H54 (cell line): ENCODE measurements at places on chromosomes 2 and 18.

DNA sequence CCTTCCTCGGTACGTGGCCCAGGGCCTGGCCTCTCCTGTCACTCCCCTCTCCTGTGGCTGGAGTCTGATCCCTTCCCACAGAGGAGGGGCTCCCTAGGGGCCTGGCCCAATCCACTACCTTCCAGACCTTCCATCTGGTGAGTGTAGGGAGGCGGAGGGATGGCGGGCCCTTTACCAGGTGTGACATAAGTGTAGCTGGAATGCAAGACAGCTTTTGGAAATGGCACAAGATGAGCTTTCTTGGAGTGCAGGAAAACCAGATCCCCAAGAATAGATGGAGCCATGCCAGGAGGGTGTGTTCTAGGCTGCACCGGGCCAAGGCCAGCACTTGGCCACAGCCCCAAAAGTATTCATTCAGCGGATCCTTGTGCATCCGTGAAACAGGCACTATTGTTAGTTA, 30.1 kb downstream of the IGFBP5 start:
- DNase-seq = no peak

GRCh38 chr18:57057890-57058289, 89.0 kb upstream of the BOD1L2 start:
- DNase-seq = no peak

GRCh38 chr2:70790136-70790828, at the start of gene FIGLA:
Gene FIGLA, minus strand, starts transcription at chr2:70790643. Its CDS starts 5 bp downstream, at chr2:70790638.
- DNase-seq = no peak

GRCh38 chr2:96737831-96738230, 2.0 kb downstream of the LMAN2L start:
- DNase-seq = no peak

GRCh38 chr2:33094303-33094702, 147.6 kb downstream of the LTBP1 start:
- no peak for DNase-seq

DNA sequence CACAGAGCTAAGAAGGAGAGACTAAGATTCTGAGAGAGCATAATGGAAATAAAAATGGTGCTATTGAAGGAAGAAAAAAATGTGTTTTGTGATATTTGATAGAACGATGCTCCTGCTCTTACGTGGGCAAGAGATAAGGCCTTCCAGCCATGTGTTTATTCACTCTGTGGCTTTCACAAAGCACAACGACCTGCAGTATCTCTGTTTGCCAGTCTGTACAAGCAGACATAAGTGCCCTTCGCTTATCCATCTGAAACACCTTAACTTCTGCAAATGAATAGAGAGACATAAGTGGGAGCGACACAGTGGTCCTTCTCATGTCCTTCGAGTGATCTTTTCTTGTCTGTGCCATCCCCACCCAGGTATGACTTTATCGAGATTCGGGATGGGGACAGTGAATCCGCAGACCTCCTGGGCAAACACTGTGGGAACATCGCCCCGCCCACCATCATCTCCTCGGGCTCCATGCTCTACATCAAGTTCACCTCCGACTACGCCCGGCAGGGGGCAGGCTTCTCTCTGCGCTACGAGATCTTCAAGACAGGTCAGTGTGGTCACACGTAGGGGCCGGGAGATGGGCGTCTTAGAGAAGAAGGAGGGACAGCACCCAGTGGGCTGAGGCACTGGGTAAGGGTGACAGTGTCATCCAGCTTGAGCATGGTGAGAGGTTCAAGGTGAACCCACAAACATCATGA, 33.7 kb downstream of the NRP2 start:
- no peak for DNase-seq

GRCh38 chr2:27720004-27720551, 51.4 kb upstream of the MRPL33 start:
- peak; percentile 93 for DNase-seq

GRCh38 chr2:241576293-241576654, 17.7 kb downstream of the BOK start:
- DNase-seq = no peak

DNA sequence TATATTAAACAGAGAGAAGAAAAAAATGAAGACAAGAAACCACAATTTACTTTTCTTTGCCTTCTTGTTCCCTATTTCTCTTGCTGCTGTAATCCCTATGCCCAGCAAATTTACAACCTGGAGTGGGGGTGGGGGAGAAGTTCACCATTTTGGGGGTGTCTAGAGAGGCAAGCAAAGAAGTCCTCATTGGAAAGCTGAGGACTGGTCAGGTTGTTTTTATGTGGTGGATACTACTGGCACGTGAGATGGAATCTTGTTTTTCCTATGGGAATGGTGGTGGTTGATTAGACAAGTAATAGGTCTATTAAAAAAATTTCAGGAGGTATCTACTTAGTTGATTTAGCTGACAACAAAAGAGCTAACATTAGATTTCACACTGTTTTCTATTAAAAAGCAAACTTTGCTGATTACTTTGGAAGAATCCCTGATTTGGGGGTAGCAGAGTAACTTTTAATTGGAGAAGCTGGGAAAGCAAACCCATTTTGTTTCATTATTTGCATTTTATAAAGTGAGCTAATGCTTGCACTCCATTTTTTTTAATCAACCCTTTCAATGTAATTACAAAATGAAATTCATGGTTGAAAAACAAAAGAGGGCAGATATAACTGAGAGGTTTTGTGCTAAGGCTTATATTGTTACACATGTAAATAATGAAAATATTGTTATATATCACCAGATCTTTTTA, 6.0 kb downstream of the POU3F3 start:
- no peak for DNase-seq

GRCh38 chr2:31163011-31163539, 24.8 kb upstream of the GALNT14 start:
- no peak for DNase-seq

DNA sequence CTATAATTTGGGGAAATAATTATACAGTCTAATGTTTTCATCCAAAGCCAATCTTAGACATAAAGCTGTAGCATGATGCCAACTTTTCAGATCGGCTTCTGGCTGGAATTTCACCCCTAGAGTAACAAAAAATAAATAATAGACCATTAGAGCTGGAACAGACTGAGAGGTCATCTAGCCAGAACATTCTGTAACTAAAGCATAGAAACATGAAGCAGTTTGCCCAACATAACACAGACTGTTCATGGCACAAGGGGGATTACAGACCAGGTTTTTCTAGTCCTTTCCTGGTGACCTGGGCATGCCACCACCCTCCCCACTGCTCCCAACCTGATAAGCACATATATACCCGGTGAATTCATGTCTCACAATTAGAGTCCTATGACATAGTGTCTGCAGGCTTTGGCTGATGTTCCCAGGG, 116.4 kb upstream of the PPP1CB start:
- no peak for DNase-seq

DNA sequence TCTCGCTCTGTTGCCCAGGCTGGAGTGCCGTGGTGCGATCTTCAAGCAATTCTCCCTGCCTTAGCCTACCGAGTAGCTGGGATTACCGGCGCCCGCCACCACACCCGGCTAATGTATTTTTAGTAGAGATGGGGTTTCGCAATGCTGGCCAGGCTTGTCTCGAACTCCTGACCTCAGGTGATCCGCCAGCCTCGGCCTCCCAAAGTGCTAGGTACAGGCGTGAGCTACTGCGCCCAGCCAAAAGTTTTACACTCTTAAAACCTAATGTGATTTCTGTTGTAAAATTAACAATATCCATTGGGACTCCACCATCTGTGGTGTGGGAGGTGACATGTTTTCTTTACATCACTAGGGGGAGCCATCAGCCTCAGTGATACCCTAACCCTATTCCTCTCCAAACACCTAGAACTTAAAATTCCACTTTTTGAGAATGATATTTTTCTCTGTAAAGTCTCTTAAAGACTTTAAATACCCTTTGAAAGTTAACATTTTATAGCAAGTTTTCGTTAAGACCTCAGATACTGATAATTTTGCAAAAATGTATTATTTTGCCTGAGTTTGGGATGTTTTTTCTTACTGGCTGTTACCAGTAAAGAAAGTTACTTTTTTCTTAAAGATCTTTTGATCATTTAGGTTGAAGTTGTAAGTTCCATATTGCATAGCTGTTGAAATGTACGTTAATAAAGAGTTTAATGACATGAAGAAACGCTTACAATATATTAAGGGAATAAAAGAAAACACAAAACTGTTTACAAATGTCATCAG, 11.6 kb upstream of the EIF2AK2 start:
- DNase-seq = peak; percentile 38

GRCh38 chr2:60496475-60496874, 57.0 kb downstream of the BCL11A start:
- DNase-seq = no peak

GRCh38 chr18:3983351-3983969, 471.6 kb downstream of the DLGAP1 start:
- DNase-seq = no peak

DNA sequence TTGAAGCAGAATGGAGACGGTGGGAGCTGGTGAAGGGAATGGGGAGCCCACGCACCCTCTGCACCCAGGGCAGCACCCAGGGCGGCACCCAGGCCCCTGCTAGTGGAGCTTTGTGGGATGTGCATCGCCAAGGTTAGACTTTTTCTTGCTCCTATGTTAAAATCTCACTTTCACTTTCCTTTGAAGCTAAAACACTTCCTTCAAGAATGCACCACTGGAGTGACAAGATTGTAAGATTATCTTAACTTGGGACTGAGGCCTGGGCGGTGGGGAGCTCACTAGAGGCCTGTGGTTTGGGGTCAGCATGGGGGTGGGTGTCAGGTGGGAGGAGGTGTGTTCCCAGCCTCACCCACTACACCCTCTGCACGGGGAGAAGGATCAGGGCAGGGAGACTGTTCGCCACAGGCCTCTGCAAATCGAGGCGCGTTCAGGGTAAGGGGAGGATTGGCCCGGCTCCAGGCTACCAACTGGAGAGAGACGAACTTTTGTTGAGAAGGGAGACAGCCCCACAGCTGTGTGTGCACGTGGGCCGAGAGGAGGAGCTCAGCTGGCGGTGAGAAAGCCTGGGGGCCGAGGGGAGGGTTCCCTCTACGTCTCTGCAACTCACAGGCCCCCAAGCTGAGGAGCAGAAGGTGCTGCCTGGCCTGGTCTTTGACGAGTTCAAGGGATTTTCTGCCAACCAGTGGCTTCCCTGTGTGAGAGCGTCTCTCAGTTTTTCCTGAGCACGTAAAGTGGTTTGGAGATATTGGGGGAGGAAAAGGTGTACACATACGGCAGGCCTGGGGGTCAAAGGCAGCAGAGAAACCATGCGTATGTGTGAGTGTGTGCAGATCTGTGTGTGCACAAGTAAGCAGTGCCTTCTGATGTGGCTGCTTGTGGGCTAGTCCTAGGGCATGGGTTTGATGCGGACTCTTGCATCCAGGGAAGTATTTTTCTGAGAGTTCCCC, 147.7 kb downstream of the KLHL29 start:
- no peak for DNase-seq

GRCh38 chr2:1480671-1481076, 67.4 kb downstream of the TPO start:
- DNase-seq = no peak

GRCh38 chr2:10009271-10009810, 34.0 kb upstream of the KLF11 start:
- no peak for DNase-seq

DNA sequence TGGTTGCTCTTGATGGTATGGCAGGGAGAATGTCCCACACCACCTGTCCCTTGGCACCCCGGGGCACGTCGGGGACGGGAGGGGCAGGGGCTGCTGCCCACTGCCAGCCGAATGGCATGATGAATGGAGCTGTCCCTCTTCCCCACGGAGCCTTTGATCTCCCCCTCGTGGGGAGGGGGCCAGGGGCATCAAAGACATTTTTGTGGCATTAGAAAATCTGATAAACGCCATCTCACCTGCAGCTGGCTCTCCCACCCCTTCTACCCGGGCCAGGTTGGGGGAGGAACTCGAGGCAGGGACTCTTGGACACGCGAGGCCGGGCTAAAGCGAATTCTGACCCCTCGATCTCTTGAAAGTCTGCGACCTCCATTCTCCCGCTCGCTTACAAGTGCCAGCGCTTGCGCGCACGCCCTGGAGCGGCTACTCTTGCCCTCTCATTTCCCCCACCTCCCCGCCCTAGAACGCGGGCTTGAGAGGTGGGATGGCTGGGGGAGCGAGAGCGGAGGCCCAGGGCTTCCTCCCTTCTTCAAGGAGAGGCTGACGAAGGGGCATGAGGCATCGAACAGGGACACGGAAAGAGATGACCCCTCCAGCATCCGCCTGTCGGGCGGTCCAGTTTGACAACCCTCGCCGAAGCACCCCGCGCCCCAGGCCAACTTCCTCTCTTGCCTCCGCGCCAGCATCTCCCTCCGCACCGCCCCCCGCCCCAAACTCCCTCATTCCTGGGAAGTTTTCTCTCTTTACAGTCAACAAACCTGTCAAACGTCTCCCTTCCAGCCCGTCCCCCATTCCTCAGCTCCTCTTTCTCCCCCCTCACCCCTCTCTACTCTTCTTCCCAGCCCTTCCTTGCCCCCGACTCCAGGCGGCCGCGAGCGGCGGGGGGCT, 692 bp upstream of the WNT6 start:
- no peak for DNase-seq

GRCh38 chr2:198136142-198136541, 331.7 kb downstream of the PLCL1 start:
- DNase-seq = no peak
